ENCODE measurements at places on chromosomes 4 and X.

GRCh38 chr4:106316773-106317409 lies 541 bp downstream of the AIMP1 start:
- DNase-seq, result no peak

DNA sequence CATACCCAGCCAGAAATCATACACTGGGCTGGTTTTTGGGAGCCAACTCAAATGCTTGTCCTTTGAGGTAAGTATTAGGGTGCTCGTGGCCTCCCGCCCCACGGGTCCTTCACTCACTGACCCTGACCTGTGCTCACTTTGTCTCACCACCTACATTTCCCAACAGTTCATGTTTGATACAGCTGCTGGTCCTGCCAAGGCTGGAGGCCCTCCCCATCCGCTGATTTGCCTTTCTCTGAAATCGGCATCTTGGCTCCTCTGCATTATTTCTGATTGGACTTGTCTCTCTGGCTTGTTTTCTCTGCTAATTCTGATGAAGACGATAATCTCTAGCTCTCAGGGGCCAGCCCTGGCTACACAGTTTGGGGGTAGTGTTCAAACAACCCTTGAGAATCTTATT lies 70.2 kb downstream of the SORBS2 start:
- DNase-seq, result no peak

- DNase-seq, result no peak
These were observed 118.2 kb downstream of the PJA1 start for GRCh38 chrX:69046996-69047490.

DNA sequence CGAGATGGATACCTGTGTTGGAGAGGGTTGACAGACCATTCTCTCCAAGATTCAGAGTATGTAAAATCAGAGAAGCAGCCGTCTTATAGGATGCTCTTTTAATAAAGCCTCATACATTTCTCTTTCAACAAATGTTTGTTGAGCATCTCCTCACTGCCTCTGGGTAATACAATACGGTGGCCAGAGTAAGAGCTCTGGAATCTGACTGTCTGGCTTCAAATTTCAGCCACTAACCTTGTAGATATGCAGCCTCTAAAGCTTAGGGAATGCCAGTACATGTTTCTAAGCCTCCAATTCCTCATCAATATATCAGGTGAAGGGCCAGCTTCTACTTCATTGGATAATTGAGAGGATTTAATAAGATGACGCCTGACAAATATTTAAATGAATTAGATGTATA lies 61.3 kb downstream of the CLNK start:
- DNase-seq, result peak; percentile 61

DNA sequence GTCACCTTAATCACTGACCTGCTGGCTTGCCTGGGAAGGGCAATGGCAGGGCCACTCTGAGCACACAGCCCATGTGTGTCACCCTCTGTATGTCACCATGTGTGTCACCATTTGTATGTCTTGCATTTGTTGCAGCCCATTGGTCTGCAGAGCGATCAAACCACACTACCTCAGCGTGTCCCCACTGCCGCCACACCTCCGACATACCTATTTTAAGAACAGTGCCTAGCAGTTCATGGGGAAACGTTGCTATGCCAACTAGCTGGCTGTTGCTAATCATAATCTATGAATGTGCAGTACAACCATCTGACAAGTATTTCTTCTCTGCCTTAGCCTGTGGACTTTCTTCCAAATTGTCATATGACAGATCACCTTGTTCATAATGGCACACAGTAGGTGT lies 8.0 kb upstream of the CRMP1 start:
- no peak for DNase-seq

- no peak for DNase-seq
These were observed 21.1 kb downstream of the ACOX3 start for GRCh38 chr4:8419222-8420041.

DNA sequence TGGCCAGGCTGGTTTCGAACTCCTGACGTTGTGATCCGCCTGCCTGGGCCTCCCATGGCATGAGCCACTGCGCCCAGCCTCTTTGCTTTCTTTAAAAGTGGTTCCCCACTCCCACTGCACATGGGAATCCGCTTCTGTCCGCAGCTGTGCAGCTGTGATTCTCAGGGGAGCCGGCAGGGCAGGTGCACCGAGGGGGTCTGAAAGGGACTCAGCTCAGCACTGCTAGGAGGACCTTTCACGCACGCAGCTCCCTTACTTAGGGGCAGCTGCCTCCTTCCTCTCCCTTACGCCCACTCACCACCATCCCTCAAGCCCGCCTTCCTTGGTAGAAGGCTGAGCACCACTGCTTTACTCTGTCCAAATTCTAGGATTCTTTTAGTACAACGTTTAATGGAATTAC lies 40.4 kb upstream of the CYP4V2 start:
- no peak for DNase-seq

DNA sequence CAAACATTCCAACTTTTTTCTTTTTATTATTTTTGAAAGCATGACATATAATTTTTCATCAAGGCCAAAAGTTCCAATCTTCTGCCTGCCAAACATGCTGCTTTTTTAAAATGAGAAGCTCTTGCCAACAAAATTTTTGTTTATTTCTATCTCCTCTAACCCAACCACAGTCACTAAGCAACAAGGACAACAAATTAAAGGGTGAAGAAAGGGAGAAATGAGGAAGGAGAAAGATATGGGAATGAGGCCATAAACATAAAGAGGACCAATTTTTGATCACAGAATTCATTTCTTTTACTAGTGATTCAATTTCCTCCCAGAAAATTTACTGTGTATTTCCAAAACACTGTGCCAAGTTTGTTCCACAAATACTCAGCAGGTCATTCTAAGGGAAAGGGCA lies 537.0 kb upstream of the DIAPH2 start:
- no peak for DNase-seq

DNA sequence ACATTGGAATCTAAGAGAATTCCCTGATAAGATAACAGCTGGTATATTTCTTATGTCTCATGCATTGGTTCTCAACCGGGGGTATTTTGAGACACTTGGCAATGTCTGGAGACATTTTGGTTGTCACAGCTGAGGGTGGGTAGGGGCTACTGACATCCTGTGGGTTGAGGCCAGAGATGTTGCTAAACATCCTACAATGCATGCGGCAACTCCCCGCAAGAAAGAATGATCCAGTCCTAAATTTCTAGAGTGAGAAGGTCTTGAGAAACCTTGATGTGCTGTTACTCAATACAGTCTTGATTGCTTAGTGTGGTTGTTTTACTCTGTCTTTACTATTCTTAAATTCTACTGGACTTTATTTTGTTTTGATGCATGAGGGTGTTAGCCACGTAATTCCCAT lies 287.2 kb downstream of the FRMPD4 start:
- DNase-seq, result no peak

DNA sequence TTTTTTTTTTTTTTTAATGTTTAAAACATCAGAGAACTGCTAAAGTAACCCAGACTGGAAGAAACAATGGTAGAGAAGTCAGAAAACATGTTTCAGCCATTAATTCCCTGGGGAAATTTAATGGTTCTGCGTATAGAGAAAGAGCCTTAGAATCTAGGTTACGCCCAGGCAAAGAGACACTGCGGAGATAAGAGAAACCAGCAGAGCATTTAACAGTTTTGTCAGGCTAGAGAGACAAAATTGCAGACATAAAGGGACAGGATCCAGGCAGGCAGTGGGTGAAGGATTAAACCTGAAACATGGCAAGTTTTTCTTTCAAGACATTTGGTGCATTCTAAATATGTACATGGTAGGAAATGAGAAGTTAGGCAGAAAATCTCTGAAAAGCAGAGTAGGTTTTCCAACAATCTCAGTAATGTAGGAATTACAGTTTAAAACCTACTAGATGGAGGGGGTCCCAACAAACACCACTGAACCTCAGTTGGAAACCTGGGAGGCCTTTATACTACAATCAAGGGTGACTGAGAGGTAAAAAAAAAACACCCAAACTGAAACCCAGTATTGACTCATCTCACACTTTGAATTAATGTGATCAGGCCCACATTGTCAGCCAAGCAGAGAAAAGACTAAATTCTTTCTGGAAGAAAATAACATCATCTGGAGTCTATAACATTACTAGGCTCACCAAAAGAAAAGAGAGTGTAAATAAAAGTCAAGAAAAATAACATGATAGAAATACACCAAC lies 254.2 kb upstream of the NWD2 start:
- DNase-seq, result no peak

GRCh38 chrX:94057385-94057784 lies 383.4 kb downstream of the FAM133A start:
- DNase-seq, result no peak

All from fibroblast of skin of abdomen (primary cell).